ENCODE measurements at places on chromosomes 16 and 17.

GRCh38 chr16:8867932-8868415 lies 832 bp downstream of the CARHSP1 start:
- DNase-seq = no peak

- DNase-seq = no peak
These were observed 19.4 kb downstream of the CLUH start for GRCh38 chr17:2691965-2692780.

GRCh38 chr16:2253293-2253692 lies 1.9 kb upstream of the ECI1 start:
- no peak for DNase-seq

DNA sequence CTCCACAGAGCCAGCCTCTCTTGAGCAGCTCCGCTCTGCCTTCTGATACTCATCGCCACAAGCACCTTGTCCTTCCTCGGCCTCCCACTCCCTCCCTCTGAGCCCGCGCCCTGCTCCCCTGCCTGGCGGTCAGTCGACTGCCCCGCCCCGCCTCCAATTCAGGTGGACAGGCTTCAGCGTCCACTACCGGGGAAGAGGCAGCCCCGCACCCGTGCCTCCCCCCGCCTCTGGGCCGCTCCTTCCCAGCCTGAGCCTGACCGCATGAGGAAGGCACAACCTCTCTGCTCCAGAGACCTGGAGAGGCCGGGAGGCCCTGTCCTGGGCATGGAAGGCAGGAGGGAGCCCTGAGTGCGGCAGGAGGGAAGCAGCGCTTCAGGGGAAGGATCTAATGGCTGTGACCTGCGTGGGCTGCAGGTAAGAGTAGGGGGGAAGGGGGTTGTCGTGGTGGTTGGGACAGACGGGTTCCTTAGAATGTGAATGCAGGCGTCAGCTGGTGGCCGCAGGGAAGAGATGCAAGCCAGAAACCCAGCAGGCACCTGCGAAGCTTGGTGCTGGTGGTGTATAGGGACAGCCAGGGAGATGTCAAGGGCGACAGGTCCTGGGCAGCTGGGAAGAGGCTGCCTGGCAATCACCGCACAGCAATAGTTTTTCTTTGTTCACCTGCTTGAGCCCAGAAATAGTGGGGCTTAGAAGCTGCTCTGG lies 3.0 kb upstream of the SLC6A4 start:
- no peak for DNase-seq

DNA sequence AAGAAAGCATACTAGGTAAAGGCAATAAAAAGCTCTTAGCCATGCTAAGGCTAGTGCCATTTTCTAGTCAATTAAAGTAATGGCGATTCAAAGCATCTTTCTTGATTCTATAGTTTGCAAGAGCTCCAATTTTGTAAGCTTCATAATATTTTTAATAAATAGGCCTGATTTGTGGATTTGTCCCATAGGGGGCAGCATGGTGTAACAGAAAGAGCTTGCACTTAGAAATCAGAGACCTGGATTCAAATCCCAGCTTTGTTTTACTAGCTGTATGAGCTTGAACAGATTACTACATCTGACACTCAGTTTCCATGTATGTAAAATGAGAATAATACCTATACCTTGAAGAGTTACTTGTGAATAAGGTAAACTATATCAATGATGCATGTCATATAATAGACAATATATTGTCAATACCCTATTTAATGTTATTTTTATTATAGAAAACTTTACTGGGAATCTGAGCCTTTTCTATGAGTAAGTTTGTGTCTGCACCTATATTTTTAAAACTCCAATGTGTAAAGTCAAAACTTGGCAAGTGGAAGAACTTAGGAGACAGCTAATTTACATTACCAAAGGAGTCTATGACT lies 93.6 kb upstream of the NOG start:
- DNase-seq = no peak

- no peak for DNase-seq
These were observed 118.4 kb downstream of the CCDC182 start for GRCh38 chr17:57626520-57627210.

- DNase-seq = no peak
These were observed 504 bp upstream of the GOSR1 start for GRCh38 chr17:30476726-30477082.

DNA sequence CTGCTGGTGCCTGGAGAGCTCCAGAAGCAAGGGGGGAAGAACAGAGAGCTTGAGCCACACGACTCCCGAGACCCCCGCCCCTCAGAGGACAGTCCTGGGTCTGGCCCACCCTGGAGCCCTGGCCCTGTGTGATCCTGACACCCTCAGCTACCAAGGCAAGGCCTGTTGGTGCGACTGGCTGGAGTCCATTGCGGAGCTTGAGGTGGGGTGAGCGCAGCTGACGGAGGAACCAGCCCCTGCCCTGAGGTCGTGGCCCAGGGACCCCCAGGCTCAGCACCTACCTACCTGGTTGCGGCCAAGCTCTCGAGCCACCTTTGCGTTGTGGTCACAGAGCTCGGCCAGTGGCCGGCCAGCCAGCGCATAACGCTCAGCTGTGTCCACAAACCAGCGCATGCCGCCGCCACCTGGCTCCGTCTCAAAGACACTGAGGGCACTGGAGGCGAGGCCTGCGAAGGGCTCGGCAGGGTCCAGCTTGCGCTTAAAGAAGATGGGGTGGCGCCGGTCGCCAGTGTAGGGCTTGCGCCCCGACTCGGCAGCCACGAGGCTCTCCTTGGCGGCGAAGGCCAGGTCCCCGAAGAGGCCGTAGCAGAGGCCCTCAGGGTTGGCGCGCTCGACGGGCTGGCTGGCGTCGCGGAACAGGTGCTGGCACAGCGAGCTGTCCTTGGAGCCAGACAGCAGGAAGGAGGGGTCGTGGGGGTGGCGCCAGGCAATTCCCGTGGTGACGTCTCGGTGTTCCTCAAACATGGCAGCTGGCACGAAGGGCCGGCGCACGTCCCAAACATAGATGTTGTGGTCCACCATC lies 2.5 kb upstream of the JMJD8 start:
- DNase-seq = no peak

- DNase-seq = no peak
These were observed 26.2 kb downstream of the TRAP1 start for GRCh38 chr16:3690980-3691720.

DNA sequence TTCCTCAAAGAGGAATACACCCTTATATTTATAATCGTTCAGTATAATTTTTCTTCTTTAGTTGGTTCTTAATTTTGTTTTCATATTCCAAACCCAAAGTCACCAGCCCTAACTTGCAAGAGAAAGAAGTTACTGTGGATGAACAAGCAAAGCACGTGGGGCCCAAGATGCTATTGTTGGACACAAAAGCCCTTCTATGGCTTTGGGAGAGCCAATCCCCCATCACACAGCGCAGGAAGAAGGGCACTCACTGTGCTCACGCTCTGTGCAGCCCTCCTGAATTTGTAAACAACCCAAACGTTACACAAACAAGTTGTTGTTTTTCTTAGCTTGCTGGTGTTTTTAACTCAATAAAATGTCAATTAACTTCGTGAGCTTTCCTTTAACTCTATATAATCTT lies 22.5 kb downstream of the SPPL2C start:
- DNase-seq = no peak

GRCh38 chr17:61239327-61239726 lies 160.3 kb upstream of the TBX2 start:
- no peak for DNase-seq

DNA sequence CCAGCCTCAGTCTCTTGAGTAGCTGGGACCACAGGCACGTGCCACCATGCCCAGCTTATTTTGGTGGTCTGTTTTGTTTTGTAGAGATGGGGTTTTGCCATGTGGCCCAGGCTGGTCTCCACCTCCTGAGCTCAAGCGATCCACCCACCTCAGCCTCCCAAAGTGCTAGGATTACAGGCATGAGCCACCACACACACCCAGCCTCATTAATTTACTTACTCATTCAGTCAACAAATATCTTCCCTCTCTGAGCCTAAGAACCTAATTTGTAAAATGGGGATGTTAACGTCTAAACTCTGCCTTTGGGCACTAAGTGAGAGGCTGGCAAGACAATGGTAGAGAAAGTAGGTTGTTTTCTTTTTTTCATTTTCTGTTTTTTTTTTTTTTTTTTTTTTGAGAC lies 22.6 kb downstream of the SRCIN1 start:
- DNase-seq = no peak

GRCh38 chr16:17273142-17273561 lies 197.6 kb downstream of the XYLT1 start:
- DNase-seq = no peak

GRCh38 chr16:80889779-80890359 lies 85.5 kb upstream of the CDYL2 start:
- no peak for DNase-seq

GRCh38 chr16:82995286-82995923 lies 368.6 kb downstream of the CDH13 start:
- DNase-seq = no peak

DNA sequence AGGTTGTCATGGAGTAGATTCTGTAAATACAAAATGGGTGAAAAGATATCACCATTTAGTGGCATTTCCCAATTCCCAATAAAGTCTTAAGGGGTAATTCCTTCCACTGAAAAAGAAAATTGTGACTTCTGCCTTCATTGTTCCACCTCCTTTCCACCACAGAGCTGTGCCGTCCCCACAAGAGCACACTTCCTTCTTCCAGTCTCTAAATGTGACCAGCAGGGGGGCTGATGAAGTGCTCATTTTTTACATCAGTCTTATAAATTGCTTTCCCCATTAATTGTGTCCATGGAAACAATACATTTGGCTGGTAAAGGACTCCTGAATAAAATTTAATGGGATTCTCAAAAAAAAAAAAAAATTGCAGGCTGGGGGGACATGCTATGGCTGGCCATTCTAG lies 260.8 kb upstream of the PSMD7 start:
- DNase-seq = no peak

DNA sequence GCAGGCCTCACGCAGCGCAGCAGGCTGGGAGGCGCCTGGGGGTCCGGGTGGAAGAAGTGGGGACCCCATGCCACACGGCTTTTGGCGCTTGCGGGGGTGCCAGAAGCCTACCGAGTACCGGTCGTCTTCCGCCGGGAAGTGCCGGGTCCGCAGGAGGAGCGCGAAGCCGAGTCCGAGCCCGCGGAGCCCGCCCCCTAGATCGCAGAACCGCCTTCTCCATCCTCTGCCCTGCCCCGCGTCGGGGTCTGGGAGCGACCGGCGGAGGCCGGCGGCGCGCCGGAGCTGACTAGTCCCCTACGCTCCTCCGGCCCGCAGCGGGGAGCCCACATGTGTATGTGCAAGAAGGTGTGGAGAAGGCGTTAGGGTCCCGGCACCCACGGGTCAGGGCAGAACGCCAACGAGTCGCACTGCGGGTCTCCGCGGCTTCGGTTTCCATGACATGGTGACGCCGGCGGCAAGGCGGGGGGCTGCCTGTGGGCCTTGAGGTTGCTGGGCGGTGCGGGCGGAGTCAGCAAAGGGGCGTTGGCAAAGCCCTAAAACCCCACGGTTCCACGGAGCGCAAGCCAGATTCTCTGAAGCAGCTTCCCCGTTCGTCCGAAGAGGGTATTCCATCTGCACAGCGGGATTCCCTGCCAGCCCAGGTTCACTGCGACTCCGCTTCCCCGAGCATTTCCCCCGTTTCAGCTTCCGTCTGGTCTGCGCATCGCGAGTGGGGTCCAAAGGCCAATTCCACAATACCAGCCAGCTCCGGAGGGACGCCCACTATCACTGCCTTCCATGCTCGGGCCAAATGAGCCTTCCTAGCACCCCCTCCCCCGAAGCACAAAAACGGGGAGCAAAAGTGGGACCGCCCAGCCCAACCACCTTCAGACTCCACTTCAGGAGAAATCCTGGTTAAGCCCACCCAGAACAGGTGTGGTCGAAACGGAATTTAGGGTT lies 2.3 kb upstream of the LHX1 start:
- DNase-seq = no peak

- DNase-seq = no peak
These were observed 29.6 kb upstream of the MMD start for GRCh38 chr17:55451203-55451641.

- DNase-seq = no peak
These were observed 2.4 kb upstream of the CACNA1G start for GRCh38 chr17:50558091-50558490.

DNA sequence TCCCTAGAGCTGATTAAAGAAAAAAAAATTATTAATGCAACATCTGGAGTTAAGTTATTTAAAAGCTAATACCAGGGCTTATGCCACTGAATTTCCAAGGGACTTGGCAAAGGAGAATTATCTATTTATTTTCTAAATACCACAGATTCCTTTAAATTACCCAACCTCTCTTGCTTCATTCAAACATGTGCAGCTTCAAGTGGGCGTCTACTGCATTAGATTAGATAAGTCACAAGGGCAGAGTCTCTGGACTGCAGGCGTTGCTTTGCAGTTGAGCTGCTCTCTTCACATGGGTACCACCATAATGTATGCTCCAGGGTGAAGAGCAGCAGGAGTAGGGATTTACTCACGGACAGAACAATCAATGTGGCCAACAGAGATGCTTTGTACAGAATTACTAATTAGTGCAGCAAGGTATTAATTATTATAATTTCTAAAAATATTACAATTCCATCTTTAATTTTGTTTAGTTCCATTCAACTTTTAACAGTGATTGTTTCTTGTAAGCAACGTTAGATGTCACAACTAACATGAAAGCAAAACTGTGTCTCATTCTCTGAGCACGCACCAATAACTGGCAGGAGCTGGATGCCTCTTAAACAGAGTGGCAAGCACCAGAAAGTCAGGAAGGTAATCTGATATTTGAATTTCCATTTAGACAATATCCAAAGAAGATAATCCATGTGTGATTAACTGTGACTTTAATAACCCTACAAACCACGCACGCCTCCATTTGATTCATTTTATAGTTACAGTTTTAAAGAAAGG lies 214.2 kb downstream of the STX8 start:
- no peak for DNase-seq

GRCh38 chr16:16073891-16074881 lies 124.8 kb downstream of the ABCC1 start:
- DNase-seq = no peak
